Left renal cortex interstitium (tissue), 4 donors: ENCODE measurements at places on chromosomes 6 and 20. TPM values are rescaled to one million over a fixed set of nuclear protein-coding genes. Genes with fewer than 3 reads are reported as not detected.

GRCh38 chr6:106005013-106005412 lies 81.1 kb upstream of the PRDM1 start:
- no peak for DNase-seq

TNXB gene
- 2.7 TPM for polyA plus RNA-seq

DNA sequence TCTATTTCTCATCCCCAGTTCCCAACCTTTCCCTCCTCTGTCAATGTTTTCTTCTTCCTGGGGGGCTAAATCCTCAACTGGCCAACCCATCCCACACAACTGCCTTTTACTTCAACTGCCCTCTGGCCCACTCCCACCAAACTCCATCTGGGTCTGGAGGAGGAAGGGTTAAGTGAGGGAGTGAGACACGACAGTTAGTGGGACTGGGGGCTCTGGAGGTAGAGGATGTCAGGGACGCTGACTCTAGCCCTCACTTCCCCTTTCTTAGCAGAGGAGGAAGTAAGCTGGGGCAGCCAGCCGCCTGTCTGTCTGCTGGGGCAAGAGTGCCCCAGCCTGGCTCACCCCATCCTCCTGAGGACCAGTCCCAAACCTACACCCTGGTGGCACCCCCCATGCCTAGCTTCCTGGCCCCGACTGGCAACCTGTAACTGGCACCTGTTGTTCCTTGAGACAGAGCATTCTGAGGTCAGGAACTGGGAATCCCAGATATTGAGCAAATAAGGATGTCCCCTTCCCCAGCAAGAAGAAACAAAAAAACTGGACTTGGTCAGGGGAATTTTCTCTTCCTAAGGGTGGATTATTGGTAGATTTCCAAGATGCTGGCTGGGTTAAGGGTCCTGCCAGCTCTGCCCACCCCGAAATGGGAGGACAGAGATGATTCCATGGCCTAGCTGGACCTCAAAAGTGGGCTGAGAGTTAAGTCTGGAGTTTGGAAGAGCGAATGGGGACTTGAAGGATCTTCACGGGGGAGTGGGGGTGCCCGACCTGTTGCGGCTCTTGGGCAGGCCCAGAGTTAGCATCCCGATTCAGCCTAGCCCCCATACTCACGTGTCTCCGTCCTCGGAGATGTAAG lies 971 bp downstream of the NFKBIE start:
- no peak for DNase-seq

DNA sequence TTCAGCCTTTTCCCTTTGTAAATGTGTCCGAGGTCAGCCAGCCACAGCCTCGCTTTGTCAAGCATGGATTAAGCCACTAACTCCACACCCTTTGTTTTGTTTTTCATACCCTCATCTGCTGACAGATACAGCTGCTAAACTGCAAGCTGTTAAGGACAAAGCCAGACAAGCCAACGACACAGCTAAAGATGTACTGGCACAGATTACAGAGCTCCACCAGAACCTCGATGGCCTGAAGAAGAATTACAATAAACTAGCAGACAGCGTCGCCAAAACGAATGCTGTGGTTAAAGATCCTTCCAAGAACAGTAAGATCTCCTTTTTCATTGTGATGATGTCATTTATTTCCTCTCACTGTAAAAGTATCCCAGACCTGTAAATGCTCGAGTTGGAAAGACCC lies 269.3 kb downstream of the ARHGAP18 start:
- no peak for DNase-seq

DNA sequence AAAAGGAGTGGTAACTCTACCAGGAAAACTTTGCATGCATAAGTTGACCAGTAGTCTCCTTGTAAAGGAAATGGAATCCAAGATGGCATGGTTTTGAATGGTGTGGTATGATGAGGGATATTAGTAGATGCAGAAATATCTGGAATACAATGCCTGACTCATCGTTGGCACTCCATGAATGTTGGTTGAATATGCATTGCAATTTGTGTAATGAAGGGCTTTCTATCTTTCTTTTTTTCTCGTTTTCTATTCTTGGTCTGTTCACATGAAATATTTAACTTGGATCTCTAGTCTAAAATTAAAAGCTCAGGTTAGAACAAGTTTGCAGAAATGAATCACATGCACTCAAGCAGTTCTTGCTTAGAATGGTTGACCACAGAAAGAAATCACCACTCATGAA lies 277.3 kb upstream of the PRND start:
- DNase-seq, result no peak

- DNase-seq, result no peak
Measured at GRCh38 chr6:67141005-67141404, 1434.0 kb upstream of the EYS start.

PHACTR2 gene
- 36.7 TPM for polyA plus RNA-seq

GSTA2 gene
- polyA plus RNA-seq, result 0.19 TPM

BYSL gene
- polyA plus RNA-seq, result 30.6 TPM

- DNase-seq, result no peak
Measured at GRCh38 chr6:3009930-3010329, 10.2 kb downstream of the NQO2 start.

GRCh38 chr6:158270389-158271127 lies 41.7 kb upstream of the TULP4 start:
- DNase-seq, result no peak

- no peak for DNase-seq
Measured at GRCh38 chr6:152721956-152722355, 24.3 kb downstream of the MYCT1 start.
